ENCODE measurements at places on chromosomes 1 and 21.
A peak's percentile ranks its signal among the peaks of the same experiment; 100 is the strongest.

GRCh38 chr21:43794857-43795256 is 5.5 kb downstream of the RRP1 start:
- no peak for DNase-seq

DNA sequence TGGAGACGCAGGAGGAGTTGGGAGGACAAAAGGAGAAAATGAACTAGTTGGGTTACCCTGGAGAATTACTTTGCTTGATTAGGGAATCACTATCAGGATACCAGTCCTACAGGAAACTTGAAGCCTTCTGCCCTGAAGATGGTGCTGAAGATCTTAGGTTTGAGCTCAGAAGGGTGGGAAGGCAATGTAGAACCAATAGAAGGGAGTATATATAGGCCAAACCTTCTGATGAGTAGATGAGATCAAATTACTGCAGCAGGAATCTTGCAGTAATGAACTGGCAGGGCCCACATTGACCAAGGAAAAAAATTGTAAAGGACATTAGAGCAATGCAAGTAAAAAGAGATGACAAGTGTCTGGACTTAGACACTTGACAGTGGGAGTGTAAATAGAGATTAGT is 116.3 kb upstream of the CACYBP start:
- peak; percentile 9 for DNase-seq

DNA sequence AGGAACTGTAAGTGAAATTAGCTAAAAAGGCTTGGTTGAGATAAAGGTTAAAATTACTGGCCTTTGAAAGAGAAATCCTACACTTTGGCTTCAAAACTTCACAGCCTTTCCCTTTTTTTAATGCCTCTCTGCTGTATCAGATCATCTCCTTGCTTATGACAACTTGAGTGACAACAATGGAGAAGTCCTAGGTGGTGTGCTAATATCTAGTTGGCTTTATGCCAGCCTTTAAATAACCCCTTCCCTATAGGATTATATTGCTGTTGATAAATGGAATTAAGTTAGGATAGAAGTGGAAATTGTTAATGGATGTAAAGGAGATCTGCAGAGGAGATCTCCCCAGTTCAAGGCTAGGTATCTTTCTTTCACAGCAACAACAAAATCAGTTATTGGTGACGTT is 130.2 kb upstream of the ATP1B1 start:
- DNase-seq: no peak

DNA sequence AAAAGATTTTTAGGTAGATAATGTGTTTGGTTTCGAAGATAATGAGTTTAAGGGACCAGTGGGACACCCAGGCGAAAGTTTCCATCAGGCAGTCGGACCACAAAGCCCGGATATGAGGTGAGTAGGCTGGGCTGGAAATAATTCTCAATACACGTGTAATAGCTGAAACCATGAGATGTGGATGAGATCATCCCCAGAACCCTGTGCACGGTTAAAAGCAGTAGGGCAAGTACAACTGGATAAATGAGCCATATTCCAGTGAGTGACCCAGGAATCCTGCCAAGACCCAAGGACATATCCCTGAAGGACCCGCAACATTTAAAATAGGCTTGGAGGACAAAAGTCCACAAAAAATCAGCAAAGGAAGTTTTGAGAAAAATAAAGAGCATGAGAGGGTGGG is 21.5 kb upstream of the NHLH2 start:
- DNase-seq: no peak

DNA sequence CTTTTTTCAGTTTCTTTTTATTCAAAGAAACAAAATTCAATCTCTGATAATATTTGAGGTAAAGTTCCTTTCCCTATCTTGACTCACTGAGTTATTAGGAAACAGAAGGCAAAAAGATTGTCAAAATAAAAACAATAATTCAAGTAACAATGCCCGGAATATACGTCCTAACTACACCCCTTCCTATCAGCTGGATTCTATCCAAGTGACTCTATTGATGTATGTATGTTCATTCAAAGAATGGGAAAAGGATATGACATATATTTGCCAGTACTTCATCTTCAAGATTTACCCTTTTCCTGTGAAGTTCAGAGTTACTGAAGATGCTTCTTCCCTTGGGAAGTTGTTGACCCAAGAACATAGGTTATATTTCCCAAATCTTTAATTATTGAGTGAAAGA is 13.7 kb downstream of the SPRTN start:
- DNase-seq: no peak

- DNase-seq: no peak
Measured at GRCh38 chr1:54705153-54705552, 10.5 kb upstream of the TTC4 start.

- no peak for DNase-seq
Measured at GRCh38 chr21:29115899-29116298, 14.5 kb upstream of the MAP3K7CL start.

DNA sequence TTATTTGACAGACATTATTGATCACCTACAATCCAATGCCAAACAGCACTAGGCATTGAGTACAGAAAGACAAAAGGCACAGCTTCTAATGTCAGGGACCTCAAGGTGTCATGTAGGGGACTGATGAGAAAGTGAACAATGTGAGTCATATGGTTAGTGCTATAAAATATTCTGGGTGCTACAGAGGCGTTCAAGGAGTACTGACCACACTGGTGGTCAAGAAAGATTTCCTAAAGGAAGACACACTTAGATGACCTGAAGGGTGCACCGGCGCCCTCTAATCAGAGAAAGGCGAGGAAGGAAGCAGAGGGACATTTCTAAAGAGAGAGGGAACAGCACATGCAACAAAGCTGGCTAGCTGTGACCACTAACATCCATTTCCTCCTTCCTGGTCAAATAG is 64.9 kb upstream of the F3 start:
- no peak for DNase-seq

GRCh38 chr1:94486990-94487389 is 54.6 kb downstream of the F3 start:
- no peak for DNase-seq

GRCh38 chr1:109314795-109315194 is 8.0 kb upstream of the MYBPHL start:
- no peak for DNase-seq

GRCh38 chr1:5634893-5635292 is 357.3 kb downstream of the NPHP4 start:
- DNase-seq: no peak

- no peak for DNase-seq
Measured at GRCh38 chr1:235022981-235023710, 105.5 kb downstream of the TOMM20 start.

DNA sequence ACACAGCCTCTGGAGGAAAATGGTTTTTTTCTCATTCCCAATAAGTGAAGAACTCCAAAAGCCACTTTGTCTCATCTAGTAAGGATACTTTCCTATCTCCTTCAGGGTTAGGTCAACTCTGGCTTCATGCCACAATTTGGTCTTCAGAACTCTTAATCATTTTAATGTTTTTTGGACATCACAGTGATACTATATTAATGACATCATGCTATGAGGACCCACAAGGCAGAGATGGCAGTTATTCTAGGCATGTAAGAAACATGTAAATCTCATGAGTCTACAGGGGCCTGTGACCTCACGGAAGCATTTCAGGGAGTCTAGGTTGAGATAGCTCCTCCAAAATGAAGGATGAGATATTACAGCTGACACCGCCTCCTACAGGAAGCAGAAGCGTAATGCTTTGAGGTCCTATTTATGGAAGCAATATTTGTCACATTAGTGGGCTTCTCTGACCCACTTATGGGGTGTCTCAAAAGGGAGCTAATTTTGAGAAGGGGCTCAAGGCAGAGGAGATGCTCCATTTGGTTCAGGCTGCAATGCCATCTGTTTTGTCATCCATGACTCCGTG is 5.0 kb upstream of the GPR137B start:
- no peak for DNase-seq

GRCh38 chr1:79760531-79760930 is 754.0 kb upstream of the ADGRL4 start:
- DNase-seq: no peak

DNA sequence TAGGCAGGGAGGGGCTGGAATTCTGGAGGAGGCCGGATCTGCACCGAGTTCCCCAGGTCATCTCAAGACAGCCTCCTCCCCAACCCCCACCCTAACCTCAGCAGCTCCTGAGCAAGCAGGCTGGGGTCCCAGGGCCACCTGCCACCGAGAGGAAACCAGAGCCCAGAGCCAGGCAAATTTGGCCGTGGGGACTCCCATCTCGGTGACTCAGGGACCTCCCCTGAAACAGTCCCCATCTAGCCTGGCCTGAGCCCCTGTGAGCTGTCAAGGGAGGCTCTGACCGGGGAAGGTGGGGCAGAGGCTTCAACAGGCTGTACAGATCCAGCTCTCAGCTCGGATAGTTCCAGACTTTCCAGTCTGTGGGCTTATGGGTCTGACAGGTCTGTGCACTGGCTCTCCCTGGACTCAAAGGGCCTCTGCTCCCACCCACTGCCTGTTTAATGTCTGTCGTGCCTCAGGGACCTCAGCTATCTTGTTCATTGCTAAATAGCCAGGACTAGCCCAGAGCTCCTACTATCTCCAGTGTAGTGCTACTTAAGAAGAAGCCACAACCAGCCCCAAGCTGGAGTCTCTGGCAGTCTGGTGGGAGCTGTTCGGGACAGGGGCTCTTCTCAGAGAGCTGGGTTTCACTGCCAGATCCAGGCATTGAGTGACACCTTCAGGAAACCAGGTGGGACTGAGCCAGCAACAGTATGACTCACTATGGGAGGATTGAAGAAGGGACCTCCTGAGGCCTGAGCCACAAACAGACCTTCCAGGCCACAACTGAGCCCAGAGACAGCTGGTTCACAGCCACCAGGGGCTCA is 25.6 kb downstream of the MATN1 start:
- DNase-seq: no peak

DNA sequence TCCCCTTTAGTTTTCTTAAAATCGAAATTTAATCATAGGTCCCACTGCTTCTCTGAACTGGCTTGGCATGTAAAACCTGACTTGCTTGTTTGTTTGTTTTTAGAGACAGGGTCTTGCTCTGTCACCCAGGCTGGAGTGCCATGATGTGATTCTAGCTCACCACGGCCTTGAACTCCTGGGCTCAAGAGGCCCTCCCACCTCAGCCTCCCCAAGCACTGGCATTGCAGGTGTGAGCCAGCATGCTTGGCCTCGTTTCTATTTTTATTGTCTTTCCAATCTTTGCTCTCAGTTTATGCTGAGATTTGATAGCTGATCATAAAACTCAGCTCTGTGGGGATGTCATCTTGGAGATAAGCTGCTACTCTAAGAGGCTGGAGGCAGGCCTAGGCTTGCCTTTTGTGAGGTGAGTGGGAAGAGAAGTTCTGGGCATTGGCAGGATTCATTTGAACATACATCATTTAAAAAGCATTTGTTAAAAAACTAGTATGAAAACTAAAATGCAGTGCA is 51.5 kb upstream of the GCLM start:
- no peak for DNase-seq

DNA sequence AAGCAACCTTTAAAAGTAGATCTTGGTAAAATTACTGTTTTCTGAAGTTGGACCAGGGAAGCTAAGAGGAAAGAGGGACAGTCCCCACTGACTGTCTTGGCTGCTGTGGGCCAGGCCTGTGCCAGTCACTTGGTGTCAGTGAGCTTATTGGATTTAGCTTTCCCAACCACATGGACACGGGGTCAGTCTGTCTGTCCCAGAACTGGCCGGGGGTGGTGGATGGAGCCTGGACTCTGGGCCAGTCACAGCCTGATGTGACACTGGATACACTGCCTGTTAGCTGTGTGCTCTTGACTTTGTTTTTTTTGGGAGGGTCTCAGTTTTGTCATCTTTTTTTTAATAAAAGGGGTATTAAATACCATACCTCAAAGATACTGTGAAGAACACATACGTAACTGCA is 96.7 kb downstream of the GALNT2 start:
- DNase-seq: no peak

DNA sequence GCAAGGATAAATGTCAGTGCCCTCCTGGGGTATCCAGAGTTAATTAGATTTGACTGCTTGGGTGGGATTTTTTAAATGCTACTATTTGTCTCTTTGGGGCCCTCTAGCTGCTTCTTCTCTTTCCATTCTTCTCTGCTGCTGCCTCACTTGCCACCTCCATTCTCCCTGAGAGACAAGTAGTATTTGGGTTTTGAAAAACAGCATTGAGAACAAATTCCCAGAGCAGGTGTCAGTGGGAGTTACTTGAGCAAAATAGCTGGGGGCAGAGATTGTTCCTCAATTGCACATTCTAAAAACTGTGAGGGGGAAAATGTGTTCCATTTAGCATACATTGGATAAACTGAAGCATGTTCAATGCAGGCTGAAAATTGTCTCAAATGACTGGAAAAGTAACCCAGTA is 286.5 kb downstream of the CACNA1E start:
- no peak for DNase-seq

DNA sequence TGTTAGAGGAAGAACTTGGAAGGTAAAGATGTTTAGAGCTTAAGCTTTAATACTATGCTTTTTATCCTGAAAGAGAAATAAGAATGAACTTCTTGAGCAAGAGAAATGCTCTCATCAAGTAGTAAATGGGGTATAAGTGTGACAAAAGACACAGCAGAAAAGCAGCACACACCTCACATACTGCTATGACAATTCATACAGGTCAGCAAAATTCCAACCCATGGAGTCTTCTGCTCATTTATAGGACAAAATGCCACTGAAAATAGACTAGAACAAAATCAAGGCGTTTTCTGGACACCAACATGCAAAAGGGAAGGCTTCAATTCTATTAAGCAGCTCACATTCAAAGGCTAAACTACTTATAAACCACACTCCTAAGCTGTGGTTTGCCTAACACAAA is 61.2 kb downstream of the EYA3 start:
- DNase-seq: no peak

DNA sequence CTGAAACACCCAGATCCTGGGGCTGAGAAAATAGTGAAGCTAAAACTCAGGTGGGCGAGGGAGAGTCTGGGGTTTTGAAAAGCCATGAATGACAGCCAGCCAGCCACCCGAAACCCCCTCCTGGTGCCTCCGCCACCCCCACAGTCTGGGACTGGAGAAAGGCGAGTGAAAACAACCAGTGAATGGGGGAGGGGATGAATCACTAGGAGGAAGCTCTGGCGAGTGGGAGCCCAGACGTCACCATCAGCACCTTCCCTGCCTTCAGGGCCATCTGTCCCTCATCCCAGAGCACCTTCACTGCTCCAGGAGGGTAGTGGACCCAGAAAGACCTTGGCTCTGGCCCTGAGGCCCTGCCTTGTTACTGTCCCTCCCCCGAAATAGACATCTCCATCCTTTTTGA is 9.2 kb downstream of the RORC start:
- no peak for DNase-seq

GRCh38 chr1:192575499-192576189 is at the start of gene RGS1:
Gene RGS1 (plus strand): TSS chr1:192575773. CDS start chr1:192575793, 20 bp downstream.
- DNase-seq: no peak

- DNase-seq: no peak
Measured at GRCh38 chr1:161720956-161721737, at the start of gene FCRLB. Gene FCRLB (plus strand): TSS chr1:161721544. CDS start chr1:161722673, 1,129 bp downstream.
